NCI-H526 treated with DMSO at 0.1 percent for 48 hours (cell line): ENCODE measurements at places on chromosomes 3 and 15.

DNA sequence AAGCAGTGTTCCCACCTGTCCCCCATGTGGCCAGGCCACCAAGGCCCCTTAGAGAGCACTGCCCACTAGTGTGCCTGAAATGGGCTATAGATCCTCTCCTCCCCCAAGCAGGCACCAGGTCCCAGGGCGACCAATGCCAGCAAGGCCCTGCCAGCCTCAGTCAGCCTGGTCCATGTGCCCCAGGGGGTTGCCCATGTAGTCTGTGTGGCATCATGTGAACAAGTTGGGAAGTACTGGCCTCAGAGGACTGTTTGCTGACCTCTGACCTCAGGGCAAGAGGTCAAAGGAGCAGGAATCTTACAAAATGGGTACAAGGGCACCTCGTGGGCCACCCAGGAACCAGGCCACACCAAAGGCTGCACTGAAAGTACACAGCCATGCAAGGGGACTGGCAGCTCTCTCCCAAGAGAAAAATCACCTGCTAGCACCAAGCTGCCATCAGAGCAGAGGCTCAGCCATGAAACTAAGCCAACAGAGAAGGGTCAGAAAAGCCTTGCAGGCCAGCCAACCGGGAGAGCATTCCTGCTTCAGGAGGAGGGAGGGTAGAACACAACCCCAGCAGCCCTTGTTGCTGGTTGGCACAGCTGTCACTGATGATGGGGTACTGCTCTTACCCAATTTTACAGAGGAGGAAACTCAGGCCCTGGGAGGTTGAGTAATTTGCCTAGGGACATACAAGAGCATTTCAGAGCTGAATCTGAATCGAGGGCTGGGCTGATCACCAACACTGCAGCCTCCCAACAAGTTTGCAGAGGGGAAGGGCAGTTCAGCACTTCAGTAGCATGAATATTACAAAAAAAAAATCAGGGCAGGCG is 5.2 kb upstream of the FURIN start:
- no peak for DNase-seq

DNA sequence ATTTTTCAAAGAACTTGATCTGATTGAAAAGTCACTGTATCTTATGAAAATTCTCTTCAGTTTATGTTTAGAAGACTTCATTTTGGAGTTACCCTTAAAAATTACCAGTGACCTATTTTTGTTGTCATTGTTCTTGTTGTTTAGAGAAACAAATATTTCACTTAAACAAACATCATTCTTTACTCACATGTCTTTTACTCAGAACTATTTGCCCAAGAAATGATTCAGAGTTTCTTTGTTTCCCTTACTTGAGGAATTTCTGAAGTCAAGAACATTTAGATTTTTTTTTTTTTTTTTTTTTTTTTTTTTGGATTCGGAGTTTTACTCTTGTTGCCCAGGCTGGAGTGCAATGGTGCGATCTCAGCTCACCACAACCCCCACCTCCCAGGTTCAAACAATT is 259.6 kb upstream of the UBE2E1 start:
- no peak for DNase-seq

DNA sequence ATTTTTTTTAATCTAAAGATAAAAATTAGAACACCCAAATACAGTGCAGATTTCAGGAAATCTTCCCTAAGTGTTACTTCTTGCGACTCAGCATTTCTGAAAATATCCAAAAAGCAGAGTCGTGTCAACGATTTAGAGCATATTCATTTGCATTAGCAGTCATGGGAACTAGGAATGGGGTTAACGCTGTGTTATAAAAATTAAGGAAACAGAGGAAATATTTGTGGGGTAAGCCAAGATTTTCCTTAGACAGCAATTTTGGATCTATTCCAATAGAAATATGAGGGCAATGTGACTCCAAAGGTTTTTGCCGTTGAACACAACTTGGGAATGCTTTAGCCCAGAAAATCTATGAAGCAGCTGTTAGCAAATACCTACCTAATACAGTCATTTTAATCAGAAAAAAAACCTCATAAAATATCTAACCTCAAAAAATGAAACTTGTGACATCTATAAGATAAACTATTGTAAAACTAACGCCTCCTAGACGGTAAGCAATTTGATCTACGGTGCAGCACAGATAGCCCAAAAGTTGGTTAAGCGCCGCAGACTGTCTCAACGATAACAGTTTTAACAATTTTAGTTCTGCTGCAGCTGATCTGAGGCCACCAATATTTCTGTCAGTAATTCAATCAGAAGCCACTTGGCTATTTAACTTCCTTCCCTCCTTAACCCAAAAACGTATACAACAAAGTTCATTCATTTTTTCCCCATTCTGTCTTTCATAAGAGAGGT is 5.8 kb upstream of the ATP11B start:
- no peak for DNase-seq

GRCh38 chr15:68316061-68316804 is 38.7 kb downstream of the FEM1B start:
- DNase-seq: no peak

DNA sequence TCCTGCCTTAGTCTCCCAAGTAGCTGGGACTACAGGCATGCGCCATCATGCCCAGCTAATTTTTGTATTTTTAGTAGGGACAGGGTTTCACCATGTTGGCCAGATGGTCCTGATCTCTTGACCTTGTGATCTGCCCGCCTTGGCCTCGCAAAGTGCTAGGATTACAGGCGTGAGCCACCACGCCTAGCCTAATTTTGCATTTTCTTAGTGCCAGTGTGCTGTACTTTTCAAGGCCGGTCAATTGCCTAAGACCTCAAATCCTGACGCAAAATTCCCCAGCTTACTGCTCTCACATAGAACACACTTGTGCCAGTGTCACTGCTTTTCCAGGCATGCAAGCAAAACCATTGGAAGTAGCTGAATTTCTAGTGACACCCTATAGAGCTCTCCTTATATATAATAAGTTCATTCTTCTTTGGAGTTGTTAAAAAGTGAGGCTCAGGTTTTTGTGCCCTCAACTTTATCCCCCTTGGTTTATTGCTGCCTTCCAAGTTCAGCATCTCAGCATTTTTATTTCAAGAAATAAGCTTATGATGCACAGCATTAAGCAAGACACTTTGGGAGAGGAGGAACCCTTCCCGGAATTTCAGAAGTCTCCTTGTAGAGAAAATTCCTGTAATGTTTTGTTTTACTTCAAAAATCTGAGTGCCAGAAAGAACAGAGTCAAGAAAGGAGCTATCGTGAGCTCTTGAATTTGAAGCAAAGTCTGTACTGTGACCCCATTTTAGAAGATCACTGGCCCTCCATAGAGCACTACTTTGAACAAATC is 93.2 kb downstream of the FILIP1L start:
- DNase-seq: no peak

GRCh38 chr3:125008766-125009165 is 47.0 kb downstream of the HEG1 start:
- DNase-seq: no peak
